ENCODE measurements at places on chromosomes 12 and 14. TPM values are rescaled to one million over a fixed set of nuclear protein-coding genes. Genes with fewer than 3 reads are reported as not detected.

SERPINA5 gene
- total RNA-seq = 936 TPM

SSTR1 gene
- 0.23 TPM for total RNA-seq

DBX2 gene
- total RNA-seq = 2.7 TPM

NRXN3 gene
- total RNA-seq = 6.6 TPM

GALNT16 gene
- total RNA-seq = 2.0 TPM

INSM2 gene
- not detected for total RNA-seq

CELA1 gene
- total RNA-seq = not detected

GRCh38 chr14:90405755-90406154 lies 8.9 kb downstream of the CALM1 start:
- peaks cover 22% of the 10 kb centered on the region for H3K36me3 ChIP-seq
- no peak for DNase-seq
- H3K27ac ChIP-seq = no peak overlapping the region
- peaks cover 8% of the 10 kb centered on the region for H3K4me1 ChIP-seq
- no peak overlapping the region for H3K4me3 ChIP-seq
- H3K27me3 ChIP-seq = no peaks in the 10 kb centered on the region

GRCh38 chr12:52354200-52354599 lies 13.1 kb downstream of the KRT85 start:
- DNase-seq = no peak
- H3K4me1 ChIP-seq = peaks cover 4% of the 10 kb centered on the region
- no peak overlapping the region for H3K4me3 ChIP-seq
- H3K27me3 ChIP-seq = no peaks in the 10 kb centered on the region

- H3K4me1 ChIP-seq = no peaks in the 10 kb centered on the region
- no peak for DNase-seq
- no peak overlapping the region for H3K4me3 ChIP-seq
- no peaks in the 10 kb centered on the region for H3K36me3 ChIP-seq
- H3K27ac ChIP-seq = no peak overlapping the region
- no peaks in the 10 kb centered on the region for H3K27me3 ChIP-seq
Measured at GRCh38 chr12:75827061-75827460, 204.5 kb downstream of the PHLDA1 start.

DNA sequence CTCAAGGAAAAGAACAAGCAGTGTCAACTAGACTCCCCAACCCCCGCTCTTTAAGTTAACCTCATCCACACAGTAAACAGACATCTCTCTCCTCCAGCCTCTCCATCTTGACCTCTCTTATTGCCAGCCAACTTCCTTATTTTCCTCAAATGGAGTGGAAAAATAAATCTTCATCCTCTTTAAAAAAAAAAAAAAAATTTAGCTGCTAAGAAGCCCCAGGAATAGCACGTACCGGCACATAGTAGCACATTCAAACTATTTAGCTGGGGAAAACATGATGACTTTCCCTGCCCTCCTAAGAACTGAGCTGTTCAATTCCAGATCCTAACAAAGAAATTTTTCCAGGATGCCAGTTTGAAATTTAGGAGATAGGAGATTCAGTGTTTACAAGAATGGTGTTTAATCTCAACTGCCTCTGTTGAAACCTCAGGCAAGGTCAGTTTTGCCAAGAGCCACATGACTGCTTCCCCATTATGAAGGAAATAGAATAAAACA lies 90.8 kb downstream of the EPS8 start:
- H3K36me3 ChIP-seq = no peaks in the 10 kb centered on the region
- peak overlapping the region; percentile 24 for H3K27ac ChIP-seq
- H3K27me3 ChIP-seq = no peaks in the 10 kb centered on the region
- H3K4me3 ChIP-seq = no peak overlapping the region

GRCh38 chr14:104677512-104678332 lies 11.7 kb upstream of the INF2 start:
- peak overlapping the region; percentile 45 for H3K4me3 ChIP-seq
- no peaks in the 10 kb centered on the region for H3K27me3 ChIP-seq
- peaks cover 24% of the 10 kb centered on the region for H3K4me1 ChIP-seq

GRCh38 chr12:75041472-75041871 lies 168.2 kb downstream of the KCNC2 start:
- DNase-seq = no peak
- H3K36me3 ChIP-seq = no peaks in the 10 kb centered on the region
- no peak overlapping the region for H3K4me3 ChIP-seq
- H3K27ac ChIP-seq = no peak overlapping the region
- no peaks in the 10 kb centered on the region for H3K4me1 ChIP-seq

GRCh38 chr14:72828604-72829003 lies 65.3 kb downstream of the DPF3 start:
- no peak overlapping the region for H3K4me3 ChIP-seq
- H3K27me3 ChIP-seq = peaks cover 4% of the 10 kb centered on the region
- no peaks in the 10 kb centered on the region for H3K36me3 ChIP-seq
- H3K27ac ChIP-seq = no peak overlapping the region
- no peak for DNase-seq
- no peaks in the 10 kb centered on the region for H3K4me1 ChIP-seq

GRCh38 chr12:68835333-68835908 lies 27.4 kb downstream of the MDM2 start:
- DNase-seq = no peak
- no peaks in the 10 kb centered on the region for H3K4me1 ChIP-seq
- no peaks in the 10 kb centered on the region for H3K27me3 ChIP-seq
- H3K4me3 ChIP-seq = no peak overlapping the region

DNA sequence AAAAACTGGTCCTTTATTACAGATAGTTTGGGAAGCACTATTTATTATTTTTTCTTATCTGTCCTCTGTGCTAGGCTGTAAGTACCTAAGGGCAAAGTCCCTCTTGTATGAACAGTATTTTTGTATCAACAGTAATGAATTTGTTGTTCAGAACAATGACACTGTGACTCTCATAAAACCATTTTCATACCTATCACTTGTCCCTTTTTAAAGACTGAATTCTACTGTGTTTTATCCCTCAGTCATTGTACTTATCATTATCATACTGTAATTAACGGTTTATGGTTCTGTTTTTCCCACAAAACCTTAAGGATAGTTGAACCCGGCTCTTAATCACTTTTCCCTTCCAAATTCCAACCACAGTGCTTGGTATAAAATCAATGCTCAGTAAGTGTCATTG lies 69.4 kb downstream of the SRGAP1 start:
- no peaks in the 10 kb centered on the region for H3K27me3 ChIP-seq
- H3K36me3 ChIP-seq = no peaks in the 10 kb centered on the region
- no peak for DNase-seq
- H3K27ac ChIP-seq = no peak overlapping the region

GRCh38 chr12:97681612-97682504 lies 219.3 kb downstream of the RMST start:
- no peaks in the 10 kb centered on the region for H3K36me3 ChIP-seq
- no peak overlapping the region for H3K27ac ChIP-seq
- no peak for DNase-seq
- no peaks in the 10 kb centered on the region for H3K27me3 ChIP-seq
- no peak overlapping the region for H3K4me3 ChIP-seq

DNA sequence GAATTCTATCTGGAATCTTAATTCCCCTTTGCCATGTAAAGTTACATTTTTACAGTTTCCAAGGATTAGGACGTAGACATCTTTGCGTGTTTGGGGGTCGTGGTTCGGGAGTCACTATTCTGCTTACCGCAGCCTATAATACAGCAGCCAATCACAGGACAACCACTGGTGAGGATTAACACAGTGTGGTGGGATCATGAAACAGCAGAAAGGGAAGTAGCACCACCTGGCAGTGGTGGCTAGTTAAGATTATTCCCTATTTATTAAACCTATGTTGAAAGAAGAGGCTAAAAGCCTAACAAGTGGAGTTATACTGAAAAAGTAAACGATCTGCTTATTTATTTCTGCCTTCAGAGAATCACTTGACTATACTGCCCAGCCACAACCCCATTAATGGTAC lies 71.7 kb downstream of the IPO8 start:
- no peak overlapping the region for H3K27ac ChIP-seq
- no peak for DNase-seq
- H3K36me3 ChIP-seq = no peaks in the 10 kb centered on the region
- H3K27me3 ChIP-seq = no peaks in the 10 kb centered on the region
- H3K4me1 ChIP-seq = no peaks in the 10 kb centered on the region

DNA sequence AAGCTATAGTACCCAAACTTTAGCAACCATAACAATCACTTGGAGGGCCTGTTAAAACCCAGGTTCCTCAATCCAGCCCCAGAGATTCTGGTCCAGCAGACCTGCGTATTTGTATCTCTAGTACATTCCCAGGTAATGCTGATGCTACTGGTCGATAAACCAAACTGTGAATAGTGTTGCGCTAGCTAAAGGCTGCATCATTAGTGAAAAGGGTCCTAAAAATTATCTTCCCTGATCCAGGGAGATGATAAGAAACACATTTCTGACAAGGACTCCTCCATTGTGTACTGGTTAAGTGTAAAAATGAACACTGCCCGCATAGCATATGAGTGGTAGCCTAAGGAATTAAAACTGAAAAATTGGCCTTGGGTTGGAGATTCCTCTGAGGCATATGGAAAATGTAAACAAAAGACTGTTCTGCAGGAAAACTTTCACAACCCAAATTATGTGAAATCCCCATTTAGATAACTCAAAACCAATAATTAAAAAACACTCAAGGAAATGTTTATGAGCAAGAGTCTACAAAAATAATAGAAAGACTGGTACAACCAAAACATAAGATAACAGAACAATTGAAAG lies 322.7 kb downstream of the CEP128 start:
- DNase-seq = no peak
- no peaks in the 10 kb centered on the region for H3K27me3 ChIP-seq
- H3K36me3 ChIP-seq = no peaks in the 10 kb centered on the region
- no peaks in the 10 kb centered on the region for H3K4me1 ChIP-seq
- H3K27ac ChIP-seq = no peak overlapping the region
- H3K4me3 ChIP-seq = no peak overlapping the region

GRCh38 chr12:132561427-132562156 lies 48.8 kb downstream of the LRCOL1 start:
- no peaks in the 10 kb centered on the region for H3K27me3 ChIP-seq
- no peaks in the 10 kb centered on the region for H3K36me3 ChIP-seq
- H3K4me1 ChIP-seq = peaks cover 4% of the 10 kb centered on the region
- H3K4me3 ChIP-seq = no peak overlapping the region
- H3K27ac ChIP-seq = no peak overlapping the region

GRCh38 chr14:96811265-96811664 lies 14.1 kb downstream of the VRK1 start:
- H3K4me3 ChIP-seq = no peak overlapping the region
- H3K27ac ChIP-seq = no peak overlapping the region
- no peaks in the 10 kb centered on the region for H3K4me1 ChIP-seq

DNA sequence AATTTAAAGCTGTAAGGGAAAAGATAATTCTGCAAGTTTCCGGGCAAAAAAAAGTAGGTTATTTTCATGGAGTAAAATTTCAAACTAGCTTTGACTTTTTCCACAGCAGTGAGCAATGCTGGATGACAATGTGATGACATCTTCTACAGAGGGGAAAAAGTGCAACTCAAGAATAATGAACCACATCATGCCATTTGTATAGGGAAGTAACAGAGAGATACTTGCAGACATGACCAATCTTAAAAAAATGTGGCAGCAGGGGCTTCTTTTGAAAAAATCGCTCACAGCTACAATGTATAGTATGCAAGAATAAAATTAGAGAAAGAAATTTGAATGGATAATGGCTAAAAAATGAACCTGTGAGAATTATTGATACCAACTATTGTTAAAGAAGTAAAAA lies 115.5 kb downstream of the DHRS2 start:
- no peaks in the 10 kb centered on the region for H3K27me3 ChIP-seq
- no peaks in the 10 kb centered on the region for H3K36me3 ChIP-seq
- no peak for DNase-seq
- no peak overlapping the region for H3K27ac ChIP-seq

DNA sequence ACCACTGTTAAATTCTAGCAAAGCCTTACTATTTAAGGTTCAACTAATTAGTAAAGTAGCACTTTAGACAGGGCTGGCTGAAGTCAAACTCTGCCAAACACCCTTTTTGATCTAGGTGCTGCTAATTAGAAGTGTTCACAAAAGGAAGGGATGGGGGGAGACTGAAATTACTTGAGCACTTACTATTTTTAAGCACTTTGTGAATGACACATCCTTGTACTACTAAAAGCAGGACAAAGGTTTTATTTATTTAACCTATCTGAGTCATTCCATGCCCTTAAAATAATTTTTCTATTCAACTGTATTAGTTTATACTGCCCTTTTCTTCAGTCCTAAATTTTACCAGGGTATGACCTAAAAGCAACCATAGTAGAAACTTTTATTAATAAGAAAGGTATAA lies 20.1 kb downstream of the MBIP start:
- no peak for DNase-seq
- no peak overlapping the region for H3K4me3 ChIP-seq
- H3K36me3 ChIP-seq = no peaks in the 10 kb centered on the region

Data from prostate gland (tissue), 2 donors.